ENCODE measurements at places on chromosomes 6 and 20. TPM values are rescaled to one million over a fixed set of nuclear protein-coding genes. Genes with fewer than 3 reads are reported as not detected.

Gene ECT2L
- total RNA-seq, result 0.07 TPM

Gene PPIL6
- total RNA-seq, result 3.4 TPM

- no peak for DNase-seq
These were observed 258.9 kb downstream of the KIF16B start for GRCh38 chr20:16314320-16314719.

DNA sequence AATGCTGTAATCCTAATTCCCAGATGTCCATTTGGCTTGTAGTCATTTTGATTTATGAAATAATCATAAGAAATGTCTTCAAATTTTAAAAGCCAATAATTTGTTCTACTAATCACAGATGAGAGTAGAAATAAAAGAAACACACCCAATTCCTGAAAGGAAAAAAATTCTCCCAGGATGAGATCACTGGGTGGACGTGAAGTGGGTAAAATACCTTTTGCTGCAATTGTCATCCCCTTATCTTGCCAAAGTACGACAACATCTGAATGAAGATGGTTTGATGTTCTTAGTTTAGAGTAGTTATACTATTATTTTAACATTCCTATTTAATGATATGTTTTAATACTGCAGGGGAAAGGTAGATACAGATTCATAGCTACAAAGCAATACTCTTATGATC lies 33.7 kb downstream of the MTHFD1L start:
- DNase-seq, result no peak

DNA sequence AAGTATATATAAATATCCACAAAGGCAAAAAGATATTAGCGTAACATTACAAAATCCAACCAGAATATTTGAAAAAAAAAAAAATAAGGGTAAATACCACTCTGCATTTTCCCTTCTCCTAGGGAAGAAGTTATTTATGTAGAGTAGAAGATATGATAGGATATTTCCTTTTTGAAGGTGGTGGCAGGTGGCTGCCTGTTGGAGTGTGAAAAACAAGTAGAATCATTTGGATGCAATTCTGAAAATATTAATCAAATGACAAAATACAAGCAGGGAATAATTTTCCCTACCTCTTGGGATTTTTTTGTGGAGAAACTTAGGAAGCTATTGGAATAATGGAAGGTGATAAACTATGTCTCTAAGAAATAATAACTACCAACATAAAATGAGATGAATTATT lies 62.5 kb upstream of the OGFRL1 start:
- DNase-seq, result no peak

Gene VSX1
- not detected for total RNA-seq

DNA sequence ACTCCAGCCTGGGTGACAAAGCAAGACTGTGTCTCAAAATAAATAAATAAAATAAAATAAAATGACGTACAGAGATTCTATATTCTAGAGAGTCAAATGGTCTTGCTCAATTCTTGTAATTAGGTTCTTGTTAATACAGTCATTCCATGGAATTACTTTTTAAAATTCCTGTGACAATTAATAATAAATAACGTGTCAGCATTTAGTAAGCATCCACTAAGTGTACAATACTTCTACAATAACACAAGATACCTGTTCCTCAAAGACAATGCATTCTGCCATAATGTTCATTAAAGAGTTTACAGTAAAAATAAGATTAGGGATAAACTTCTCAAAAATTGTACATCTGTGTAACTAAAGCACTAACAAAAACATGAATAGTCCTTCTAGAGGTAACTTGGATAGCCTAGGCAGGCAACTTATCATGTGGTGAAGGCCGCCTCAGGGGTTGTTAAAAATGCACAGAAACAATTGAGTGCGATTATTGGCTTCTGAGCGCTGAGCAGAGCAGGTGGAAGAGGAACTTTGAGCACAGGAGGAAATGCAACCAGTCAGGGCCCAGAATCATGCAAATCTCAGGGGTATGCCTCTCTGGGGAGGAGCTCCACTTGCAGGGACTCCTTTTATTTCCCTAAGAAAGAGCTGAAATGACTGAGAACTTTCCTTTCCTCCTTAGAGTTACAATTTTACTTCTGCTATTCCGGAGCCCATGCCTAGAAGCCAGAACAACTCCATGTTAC lies 37.1 kb downstream of the QRSL1 start:
- no peak for DNase-seq

DNA sequence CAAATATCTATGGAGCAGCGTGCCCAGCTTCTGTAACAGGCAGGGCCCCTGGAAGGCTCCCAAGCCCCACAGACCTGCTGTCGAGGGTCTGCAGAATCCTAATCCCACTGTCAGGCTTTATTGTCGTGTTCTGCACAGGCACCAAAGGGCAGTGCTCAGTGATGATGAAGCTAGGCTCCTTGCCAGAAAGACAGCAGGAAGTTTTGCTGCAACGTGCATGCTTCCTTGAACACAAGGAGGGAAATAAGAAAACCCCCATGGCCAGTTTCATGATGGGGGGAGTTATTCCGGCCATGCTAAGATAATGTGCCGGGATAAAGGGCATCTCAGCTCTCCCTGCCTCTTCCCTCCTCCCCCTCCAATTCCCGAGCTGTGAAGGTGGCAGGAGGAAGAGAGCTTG lies 109.4 kb upstream of the KCNG1 start:
- no peak for DNase-seq

Gene PNPLA1
- total RNA-seq, result not detected

Data from type B pancreatic cell (in vitro differentiated cells).